Central memory CD8-positive, alpha-beta T cell (primary cell): ENCODE measurements at places on chromosomes 12 and 14.

GRCh38 chr12:94815958-94816357 is 165.6 kb upstream of the TMCC3 start:
- no peak overlapping the region for H3K27ac ChIP-seq
- DNase-seq: no peak
- H3K4me1 ChIP-seq: no peaks in the 10 kb centered on the region
- H3K4me3 ChIP-seq: no peak overlapping the region
- peaks cover 11% of the 10 kb centered on the region for H3K27me3 ChIP-seq

DNA sequence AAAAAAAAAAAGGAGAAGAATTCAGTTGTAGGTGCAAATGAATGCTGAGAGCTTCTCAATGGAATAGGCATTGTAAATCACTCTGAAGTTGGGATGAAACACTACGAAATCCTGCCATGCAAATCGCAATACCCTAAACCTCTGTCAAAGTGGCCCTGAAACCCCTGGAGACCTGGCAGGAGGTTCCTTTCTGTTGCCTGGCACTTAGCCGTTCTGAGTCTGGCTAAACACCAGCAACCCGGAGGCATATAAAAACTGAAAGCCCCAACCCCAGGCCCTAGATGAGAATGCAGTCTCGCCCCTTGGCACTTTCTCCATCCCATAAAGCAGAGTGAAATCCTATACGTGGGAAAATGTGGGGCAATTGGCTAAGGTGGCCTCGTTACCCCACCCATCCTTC is 151.5 kb upstream of the PARP11 start:
- H3K4me1 ChIP-seq: peaks cover 11% of the 10 kb centered on the region
- no peak for DNase-seq
- peaks cover 19% of the 10 kb centered on the region for H3K27me3 ChIP-seq
- no peak overlapping the region for H3K27ac ChIP-seq

DNA sequence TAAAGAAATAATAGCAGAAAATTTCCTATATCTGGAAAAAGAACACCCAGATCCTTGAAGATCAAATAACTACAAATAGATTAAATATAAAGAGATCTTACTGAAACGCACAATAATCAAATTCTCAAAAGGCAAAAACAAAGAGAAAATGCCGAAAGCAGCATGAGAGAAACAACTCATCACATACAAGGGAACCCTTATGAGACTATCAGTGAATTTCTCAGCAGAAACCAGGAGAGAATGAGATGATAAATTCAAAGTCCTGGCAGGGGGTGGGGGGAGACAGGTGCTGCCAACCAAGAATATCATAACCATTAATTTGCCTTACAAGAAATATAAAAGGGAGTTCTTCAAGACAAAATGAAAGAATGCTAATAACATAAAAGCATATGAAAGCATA is 73.7 kb downstream of the CEP128 start:
- no peaks in the 10 kb centered on the region for H3K27me3 ChIP-seq
- H3K36me3 ChIP-seq: peaks cover 1% of the 10 kb centered on the region
- no peak overlapping the region for H3K4me3 ChIP-seq

DNA sequence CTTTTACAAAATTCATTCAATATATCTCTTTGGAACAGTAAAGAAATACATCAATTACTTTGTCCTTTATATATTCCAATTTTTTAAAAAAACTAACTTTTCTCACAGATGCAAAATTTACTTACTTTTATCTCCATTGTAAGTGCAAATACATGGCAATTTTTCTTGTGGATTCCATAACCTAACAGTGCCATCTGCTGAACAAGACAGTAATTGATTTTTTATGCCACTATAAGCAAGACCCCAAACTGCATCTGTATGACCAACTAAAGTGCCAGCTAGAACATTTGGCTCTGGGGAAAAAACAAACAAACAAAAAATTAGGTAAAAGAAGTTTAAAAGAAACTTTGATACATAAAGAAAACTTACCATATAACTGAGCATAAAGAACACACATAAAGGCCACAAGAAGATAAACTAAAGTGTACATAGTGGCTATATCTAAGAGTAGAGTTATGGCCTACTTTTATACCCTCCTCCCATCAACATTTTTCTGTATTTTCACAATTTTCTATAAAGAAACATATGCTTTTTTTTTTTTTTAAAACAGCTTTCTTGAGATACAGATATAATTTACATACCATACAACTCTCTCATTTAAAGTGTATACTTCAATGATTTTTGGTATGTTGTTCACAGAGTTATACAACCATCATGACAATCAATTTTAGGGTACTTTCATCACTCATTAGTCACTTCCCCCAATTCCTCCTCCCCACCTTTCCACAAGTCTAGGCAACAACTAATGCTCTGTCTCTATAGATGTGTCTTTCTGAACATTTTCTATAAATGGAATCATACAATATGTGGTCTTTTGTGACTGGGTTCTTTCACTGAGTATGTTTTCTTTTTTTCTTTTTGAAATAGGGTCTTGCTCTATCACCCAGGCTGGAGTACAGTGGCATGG is 32.6 kb downstream of the COCH start:
- no peaks in the 10 kb centered on the region for H3K4me1 ChIP-seq
- H3K27ac ChIP-seq: no peak overlapping the region
- H3K4me3 ChIP-seq: no peak overlapping the region
- H3K36me3 ChIP-seq: peaks cover 23% of the 10 kb centered on the region
- no peaks in the 10 kb centered on the region for H3K27me3 ChIP-seq

GRCh38 chr12:131928080-131928710 is 881 bp upstream of the PUS1 start:
- peaks cover 19% of the 10 kb centered on the region for H3K4me1 ChIP-seq
- H3K27me3 ChIP-seq: no peaks in the 10 kb centered on the region
- no peak for DNase-seq
- peak overlapping the region; percentile 97 for H3K4me3 ChIP-seq
- peak overlapping the region; percentile 91 for H3K27ac ChIP-seq

DNA sequence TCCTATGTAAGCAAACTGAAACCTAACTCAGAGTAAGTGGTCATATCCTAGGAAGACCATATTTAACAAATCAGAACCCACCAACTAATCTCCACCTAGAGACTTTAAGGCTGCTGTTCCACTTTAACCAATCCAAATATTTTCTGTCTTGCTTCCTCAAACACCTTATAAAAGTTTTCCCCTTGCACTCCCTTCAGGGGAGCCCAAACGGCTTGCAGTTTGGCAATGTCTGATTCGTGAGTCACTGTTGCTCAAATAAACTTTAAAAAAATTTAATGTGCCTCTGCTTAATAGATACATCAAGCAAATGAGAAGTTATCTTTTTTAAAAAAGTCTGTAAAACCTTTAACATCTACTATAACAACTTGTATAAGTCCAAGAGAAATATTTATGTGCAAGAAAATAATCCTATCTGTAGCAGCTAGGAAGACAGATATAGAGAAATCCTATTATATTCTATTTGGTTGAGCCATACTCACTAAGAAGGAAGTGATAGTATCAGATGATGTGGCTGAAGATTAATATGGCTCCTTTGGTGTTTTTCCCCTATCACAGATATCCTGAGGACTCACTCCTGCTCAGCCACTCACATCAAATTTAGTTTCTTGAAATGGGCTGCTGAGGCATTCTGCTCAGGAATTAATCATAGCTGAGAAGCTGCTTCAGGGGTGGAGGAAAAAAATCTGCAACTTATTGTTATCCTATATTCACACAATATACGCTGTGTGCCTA is 65.1 kb upstream of the DUSP6 start:
- H3K4me3 ChIP-seq: no peak overlapping the region
- H3K27me3 ChIP-seq: no peaks in the 10 kb centered on the region
- H3K27ac ChIP-seq: peak overlapping the region; percentile 1
- H3K4me1 ChIP-seq: peaks cover 5% of the 10 kb centered on the region

DNA sequence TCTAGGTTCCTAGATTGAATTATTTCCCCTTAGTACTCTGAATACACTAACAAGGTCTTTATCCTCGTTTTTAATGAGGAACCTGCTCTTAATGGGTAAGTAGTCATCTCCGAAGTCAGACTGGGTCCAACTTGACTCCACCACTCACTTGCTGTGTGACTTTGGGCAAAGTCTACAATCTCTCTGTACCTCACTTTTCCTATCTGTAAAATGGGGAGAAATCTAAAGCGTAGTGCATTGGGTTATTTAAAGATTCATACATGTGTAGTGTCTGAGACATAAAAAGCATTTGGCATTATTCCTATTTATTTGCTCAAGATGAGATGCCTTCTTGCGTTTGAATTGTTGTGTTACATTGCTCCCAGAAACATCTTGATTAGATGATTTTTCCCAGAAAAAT is 51.5 kb downstream of the GTF2A1 start:
- H3K27me3 ChIP-seq: no peaks in the 10 kb centered on the region
- peaks cover 6% of the 10 kb centered on the region for H3K36me3 ChIP-seq
- H3K4me1 ChIP-seq: peaks cover 24% of the 10 kb centered on the region
- H3K27ac ChIP-seq: peak overlapping the region; percentile 93

GRCh38 chr12:20946732-20947131 is 136.2 kb downstream of the SLCO1B3 start:
- no peaks in the 10 kb centered on the region for H3K4me1 ChIP-seq
- no peak overlapping the region for H3K4me3 ChIP-seq
- H3K27me3 ChIP-seq: no peaks in the 10 kb centered on the region

DNA sequence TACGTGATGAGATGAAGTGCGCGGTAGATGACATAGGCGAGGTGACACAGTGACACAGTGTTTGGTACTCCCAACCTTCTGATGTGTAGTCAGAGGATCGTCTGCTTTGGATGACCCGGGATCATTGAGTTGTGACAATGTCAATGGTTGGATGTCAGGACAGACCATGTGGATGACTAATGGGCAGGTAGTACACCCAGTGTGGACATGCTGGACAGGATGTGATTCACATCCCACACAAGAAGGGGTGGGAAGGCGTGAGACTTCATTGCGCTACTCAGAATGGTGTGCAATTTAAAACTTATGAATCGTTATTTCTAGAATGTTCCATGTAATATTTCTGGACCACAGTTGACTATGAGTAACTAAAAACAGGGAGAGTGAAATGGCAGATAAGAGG is 23.8 kb downstream of the MAP3K9 start:
- no peaks in the 10 kb centered on the region for H3K27me3 ChIP-seq
- no peaks in the 10 kb centered on the region for H3K36me3 ChIP-seq
- DNase-seq: no peak
- H3K4me1 ChIP-seq: peaks cover 8% of the 10 kb centered on the region
- no peak overlapping the region for H3K27ac ChIP-seq

GRCh38 chr12:3620856-3621255 is 129.9 kb downstream of the PRMT8 start:
- H3K4me1 ChIP-seq: no peaks in the 10 kb centered on the region
- H3K27ac ChIP-seq: no peak overlapping the region
- no peak overlapping the region for H3K4me3 ChIP-seq
- no peaks in the 10 kb centered on the region for H3K27me3 ChIP-seq

GRCh38 chr12:99387661-99388060 is 259.9 kb upstream of the GARIN6 start:
- no peak overlapping the region for H3K4me3 ChIP-seq
- DNase-seq: no peak
- no peak overlapping the region for H3K27ac ChIP-seq

DNA sequence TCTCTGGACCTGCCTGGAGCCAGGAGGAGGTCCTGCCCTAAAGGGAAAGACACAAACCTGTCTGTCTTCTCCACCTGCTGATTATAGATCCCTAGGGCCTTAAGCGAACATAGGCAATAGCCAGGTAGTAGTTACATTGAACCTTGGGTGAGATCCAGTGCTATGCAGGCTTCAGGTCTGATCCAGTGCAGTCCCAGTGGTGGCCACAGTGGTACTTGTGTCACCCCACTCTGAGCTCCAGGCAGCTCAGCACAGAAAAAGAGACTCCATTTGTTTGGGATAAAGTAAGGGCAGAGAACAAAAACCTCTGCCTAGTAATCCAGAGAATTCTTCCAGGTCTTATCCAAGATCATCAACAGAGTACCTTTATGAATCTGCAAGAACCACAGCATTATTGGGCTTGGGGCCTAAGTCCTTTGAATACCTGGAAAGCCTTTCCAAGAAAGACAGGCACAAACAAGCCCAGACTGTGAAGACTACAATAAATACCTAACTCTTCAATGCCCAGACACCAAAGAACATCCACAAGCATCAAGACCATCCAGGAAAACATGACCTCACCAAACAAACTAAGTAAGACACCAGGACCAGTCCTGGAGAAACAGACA is 60.4 kb upstream of the KTN1 start:
- H3K27ac ChIP-seq: no peak overlapping the region
- H3K4me3 ChIP-seq: no peak overlapping the region
- H3K36me3 ChIP-seq: peaks cover 4% of the 10 kb centered on the region
- no peak for DNase-seq

GRCh38 chr12:12612358-12612757 is 682 bp downstream of the CREBL2 start:
- no peak for DNase-seq
- peak overlapping the region; percentile 92 for H3K4me3 ChIP-seq
- peak overlapping the region; percentile 97 for H3K27ac ChIP-seq
- peaks cover 28% of the 10 kb centered on the region for H3K36me3 ChIP-seq

DNA sequence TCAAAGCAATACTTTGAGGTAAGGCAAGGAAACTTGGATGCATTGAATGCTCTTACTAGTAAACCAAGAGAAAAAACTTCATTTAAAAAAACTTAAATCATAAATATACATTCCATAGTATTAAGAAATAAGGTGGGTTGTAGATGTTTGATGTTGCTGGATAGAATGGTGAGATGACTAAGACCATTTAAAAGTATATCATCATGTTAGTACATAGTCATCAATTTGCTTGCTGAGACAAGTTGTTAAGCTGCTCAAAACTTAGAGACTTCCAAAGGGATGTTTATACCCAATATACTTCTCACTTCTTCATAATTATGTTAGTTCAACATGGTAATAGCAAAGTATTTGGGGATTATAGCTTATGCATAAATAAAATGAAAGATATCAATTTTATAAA is 675.5 kb upstream of the MGAT4C start:
- no peak overlapping the region for H3K27ac ChIP-seq
- H3K27me3 ChIP-seq: no peaks in the 10 kb centered on the region
- no peaks in the 10 kb centered on the region for H3K4me1 ChIP-seq
- no peak overlapping the region for H3K4me3 ChIP-seq
- DNase-seq: no peak

GRCh38 chr12:3250576-3250975 is 173.4 kb downstream of the TSPAN9 start:
- H3K27ac ChIP-seq: no peak overlapping the region
- H3K36me3 ChIP-seq: no peaks in the 10 kb centered on the region
- peaks cover 20% of the 10 kb centered on the region for H3K27me3 ChIP-seq
- no peak overlapping the region for H3K4me3 ChIP-seq

GRCh38 chr12:24591715-24592440 is 357.0 kb downstream of the BCAT1 start:
- H3K36me3 ChIP-seq: no peaks in the 10 kb centered on the region
- no peak overlapping the region for H3K4me3 ChIP-seq
- no peak for DNase-seq
- no peaks in the 10 kb centered on the region for H3K27me3 ChIP-seq
- no peaks in the 10 kb centered on the region for H3K4me1 ChIP-seq

DNA sequence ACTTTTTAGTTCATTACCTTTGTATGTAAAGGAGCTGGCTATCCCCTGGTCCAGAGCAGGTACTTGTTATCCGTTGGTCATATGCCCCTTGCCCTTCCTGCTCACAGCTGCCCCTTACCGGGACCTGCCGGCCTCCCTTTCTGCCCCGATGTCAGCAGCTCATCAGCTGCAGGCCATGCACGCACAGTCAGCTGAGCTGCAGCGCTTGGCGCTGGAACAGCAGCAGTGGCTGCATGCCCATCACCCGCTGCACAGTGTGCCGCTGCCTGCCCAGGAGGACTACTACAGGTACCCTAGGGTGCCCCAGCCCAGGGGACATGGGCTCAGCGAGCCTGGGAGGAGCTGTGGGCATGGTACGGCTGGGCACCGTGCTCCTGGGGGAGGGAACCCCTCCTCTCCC is 2.3 kb upstream of the RNU7-1 start:
- DNase-seq: no peak
- no peak overlapping the region for H3K4me3 ChIP-seq
- H3K36me3 ChIP-seq: peaks cover 28% of the 10 kb centered on the region
- no peaks in the 10 kb centered on the region for H3K27me3 ChIP-seq
